ENCODE measurements at places on chromosomes 7 and 10.
A peak's percentile ranks its signal among the peaks of the same experiment; 100 is the strongest.

DNA sequence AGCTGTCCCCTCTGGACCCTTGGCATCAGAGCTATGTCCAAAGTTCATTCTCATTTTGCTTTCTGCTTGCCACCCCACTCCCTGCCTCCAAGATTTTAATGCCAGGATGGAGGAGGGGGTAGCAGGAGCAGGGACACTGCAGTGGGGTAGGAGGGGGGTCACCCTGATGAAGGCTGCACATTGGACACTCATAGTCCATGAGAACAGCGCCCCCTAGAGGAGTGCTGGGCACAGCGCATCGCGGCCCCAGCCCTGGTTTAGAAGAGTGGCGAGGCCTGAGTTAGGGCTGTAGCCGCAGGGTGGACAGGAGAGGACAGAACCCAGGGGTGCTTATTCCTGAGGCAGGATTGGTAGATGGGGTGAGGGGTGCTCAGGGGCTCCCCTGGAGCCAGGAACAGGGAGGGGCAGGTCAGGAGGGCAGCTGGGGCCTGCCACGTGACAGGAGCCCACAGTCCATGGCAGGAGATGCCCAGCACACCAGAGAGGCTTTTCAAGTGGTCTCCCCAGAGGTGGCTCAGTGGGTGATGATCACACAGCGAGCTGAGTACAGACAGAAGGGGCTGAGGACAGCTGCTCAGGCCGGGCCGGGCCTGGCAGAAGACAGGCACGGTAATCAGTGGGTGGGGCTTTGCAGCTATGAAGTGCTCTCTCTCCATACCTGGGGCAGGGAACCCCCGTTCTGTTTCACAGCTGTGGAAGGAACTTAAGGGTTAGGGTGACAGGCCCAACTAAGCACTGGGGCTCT is 71.4 kb downstream of the NEURL1 start:
- DNase-seq, result peak; percentile 80

DNA sequence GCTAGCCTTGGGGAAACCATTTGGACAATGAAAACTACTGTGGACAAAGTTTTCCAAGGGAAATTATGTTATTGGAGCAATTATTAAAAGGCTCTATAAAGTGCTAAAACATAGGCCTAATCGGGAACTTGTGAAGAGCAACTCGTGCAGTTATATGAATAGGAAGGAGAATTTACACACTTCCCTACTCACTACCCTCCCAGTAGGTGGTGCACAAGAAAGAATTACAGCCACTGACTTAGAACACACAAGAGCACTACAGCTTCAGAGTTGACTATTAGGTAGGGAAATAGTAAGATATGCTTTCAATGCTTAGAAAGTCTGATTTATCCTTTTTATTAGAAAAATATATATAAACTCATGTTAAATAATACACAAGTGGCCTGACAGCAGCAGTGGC is 47.2 kb downstream of the GSAP start:
- no peak for DNase-seq

- no peak for DNase-seq
Measured at GRCh38 chr10:82282782-82283456, 407.9 kb downstream of the NRG3 start.

DNA sequence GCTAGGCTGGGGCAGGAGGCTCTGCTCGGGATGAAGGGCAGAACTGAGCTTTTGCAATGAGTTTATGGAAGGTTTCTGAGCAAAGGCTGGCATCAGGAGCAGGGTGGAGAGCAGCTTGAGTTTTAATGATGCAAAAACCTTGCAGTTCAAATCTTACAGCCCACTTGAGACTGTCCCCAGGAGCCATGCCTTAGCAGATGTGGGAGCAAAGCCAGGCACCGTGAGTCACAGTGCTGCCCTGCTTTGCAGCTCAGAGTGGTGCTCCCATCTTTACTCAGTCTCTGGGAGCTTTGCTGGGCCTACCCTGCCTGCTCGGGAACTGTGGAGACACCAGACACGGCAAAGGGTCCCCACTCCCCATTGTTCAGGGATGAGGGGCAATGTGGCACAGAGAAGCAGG is 122.4 kb upstream of the NPS start:
- no peak for DNase-seq

DNA sequence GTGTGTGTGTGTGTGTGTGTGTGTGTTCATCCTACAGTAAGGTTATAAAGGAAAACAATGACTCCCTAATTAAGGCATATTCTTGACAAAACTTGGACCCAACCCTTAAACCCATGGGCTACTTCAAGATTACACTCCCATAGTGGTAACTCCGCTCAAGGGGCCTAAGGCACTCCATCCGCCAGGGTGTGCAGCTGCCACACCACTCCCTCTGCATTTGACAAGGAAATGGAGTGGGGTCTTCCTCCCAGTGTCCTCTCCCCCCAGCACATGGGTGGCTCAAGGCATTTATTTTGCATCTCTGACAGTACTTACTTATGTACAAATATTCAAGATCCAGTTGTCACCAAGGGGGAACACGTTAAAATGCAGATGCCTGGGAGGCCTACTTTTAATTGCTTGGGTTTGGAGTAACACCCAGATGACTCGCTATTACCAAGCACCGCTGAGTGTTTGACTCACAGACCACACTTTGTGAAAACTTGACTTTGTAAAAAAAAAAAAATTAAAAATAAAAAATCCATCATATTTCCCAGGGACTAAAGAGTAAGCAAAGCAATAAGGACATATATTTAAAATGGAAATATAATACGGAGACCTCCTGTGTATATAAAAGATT is 53.0 kb upstream of the AGR3 start:
- DNase-seq, result no peak

- no peak for DNase-seq
Measured at GRCh38 chr7:24800073-24800472, 42.8 kb upstream of the GSDME start.

GRCh38 chr7:138981332-138982203 is at the start of gene KIAA1549:
Gene KIAA1549, minus strand, starts transcription at chr7:138981389. Its CDS starts 120 bp downstream, at chr7:138981269.
- peak; percentile 85 for DNase-seq

GRCh38 chr10:60714233-60714632 is 64.0 kb upstream of the CDK1 start:
- no peak for DNase-seq

DNA sequence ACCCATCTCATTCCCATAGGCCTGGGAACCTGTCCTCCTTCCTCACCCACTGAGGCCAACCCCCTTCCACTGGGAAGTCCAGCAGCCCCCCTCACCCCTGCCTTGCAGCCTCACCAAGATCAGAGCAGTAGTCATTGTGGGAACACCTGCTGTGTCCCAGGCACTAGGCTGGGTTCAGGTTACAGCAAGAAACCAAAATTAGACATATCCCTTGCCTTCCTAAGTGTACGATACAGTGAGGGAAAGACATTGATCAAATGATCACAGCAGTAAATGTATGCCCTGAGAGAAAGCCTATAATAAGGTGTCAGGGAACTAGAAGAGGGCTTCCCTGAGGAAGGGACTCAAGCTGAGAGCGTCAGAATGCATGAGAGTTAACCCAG is 17.0 kb upstream of the C10orf105 start:
- DNase-seq, result no peak

GRCh38 chr7:154638286-154638685 is 364.6 kb downstream of the PAXIP1 start:
- no peak for DNase-seq

- DNase-seq, result no peak
Measured at GRCh38 chr7:147759327-147759943, 831.1 kb upstream of the C7orf33 start.

DNA sequence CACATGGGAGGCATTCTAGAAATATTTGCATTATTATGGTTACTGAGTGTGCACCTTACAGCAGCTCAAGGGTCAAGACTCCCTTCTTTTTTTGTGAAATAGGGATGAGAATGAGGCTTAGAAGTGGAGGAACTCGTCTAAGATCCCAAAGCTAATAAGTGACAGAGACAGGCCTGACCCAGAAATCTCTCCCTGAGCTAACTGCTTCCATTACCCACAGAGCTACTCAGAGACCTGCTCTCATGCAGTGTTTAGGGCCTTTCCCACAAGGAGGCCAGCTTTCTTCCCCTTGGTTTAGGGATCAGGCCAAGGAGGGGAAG is 301.7 kb downstream of the RPS24 start:
- DNase-seq, result no peak

GRCh38 chr7:929311-929711 is 25.2 kb downstream of the ADAP1 start:
- no peak for DNase-seq

GRCh38 chr10:91220194-91220953 is at the start of gene PCGF5:
Gene PCGF5, plus strand, starts transcription at chr10:91220663. Its CDS starts 2,209 bp downstream, at chr10:91222872.
- peak; percentile 94 for DNase-seq

GRCh38 chr10:128286141-128286761 is 160.0 kb upstream of the MKI67 start:
- DNase-seq, result no peak

- no peak for DNase-seq
Measured at GRCh38 chr10:33416209-33416608, 81.7 kb upstream of the NRP1 start.

DNA sequence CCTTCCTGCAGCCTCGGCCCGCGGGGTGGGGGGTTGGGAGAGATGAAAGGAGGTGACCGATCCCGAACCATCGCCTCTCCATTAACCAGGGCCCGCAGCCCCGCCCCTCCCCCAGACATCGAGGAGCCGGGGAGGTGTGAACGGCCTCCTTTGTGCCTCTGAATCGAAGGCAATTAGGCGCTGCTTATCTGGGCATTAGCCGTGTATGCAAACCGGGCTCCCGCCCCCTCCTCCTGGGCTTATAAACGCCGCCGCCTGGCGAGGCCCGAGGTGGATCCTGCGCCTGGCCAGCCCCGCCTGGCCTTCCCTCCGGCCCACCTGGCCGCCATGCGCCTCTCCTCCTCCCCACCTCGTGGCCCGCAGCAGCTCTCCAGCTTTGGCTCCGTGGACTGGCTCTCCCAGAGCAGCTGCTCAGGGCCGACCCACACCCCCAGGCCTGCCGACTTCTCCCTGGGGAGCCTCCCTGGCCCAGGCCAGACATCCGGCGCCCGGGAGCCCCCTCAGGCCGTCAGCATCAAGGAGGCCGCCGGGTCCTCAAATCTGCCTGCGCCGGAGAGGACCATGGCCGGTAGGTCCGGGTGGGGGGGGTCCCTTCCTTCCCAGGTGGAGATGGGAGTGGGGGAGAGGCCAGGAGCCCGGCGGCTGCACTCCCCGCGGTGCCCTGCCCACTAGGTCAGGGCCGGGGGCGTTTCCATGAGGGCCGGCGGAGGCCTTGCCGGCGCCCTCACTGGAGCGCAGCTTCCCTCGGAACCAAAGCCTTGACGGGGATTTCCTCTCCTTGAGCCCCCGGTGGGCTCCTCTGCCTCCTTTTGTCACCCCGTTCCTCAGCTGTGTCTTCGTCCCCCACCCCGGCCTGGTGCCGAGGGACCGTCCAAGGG is at the start of gene VENTX:
VENTX (plus strand) TSS at position 268 of the 878 bp plus-strand sequence; CDS start at position 328, 60 bp downstream.
- DNase-seq, result peak; percentile 72

DNA sequence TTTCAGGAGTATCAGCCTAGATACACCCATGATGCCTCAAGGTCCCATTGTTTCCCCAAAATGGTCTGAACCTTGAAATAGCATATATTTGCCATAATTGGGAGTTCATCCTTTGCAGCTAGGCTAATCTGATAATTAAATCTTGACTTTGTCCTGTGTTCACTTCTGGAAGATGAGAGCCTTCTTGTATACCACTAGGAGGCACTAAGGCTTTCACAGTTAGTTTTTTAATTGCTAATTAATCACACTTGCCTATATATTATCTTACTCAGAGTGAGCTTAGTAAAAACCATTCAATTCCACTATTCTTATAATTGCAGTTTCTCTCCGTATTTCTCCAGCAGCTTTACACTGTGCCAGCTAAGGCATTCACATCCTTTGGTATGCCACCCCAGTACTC is 48.7 kb upstream of the MAGI2 start:
- no peak for DNase-seq

DNA sequence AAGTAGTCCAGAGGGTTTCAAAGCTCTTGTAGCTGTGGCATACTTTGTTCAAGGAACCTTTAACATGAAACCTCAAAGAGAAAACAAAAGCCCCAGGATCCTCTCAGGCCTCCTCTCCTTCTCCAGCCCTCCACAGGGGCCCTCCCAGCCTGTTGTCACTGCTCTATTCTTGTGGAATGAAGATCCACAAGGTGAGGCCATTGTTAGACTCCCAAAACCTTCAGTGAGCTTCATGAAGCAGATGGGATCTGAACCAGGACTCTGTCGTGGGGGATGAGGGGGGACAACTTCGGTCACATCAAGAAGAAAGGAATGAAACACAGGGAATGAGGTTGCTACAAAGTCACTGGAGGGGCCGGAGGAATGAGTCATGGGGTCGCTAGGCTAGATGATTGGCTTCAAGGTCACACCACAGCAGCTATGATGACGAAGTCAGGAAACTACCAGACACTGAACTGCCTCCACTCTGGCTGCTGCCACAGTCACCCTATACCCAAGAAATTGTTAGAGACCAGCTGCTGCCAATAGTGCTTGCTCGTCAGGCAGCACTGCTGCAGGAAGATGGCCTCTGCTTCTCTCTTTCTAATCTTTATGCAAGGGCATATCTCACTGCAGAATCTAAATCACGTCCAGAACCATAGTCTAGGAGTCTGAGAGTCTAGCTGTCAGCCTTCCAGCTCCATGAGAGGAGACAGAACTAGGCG is 208.8 kb downstream of the HIBADH start:
- no peak for DNase-seq

GRCh38 chr7:111873963-111874690 is 311.8 kb upstream of the IMMP2L start:
- no peak for DNase-seq

- no peak for DNase-seq
Measured at GRCh38 chr7:136278057-136278456, 300.9 kb upstream of the MTPN start.

GRCh38 chr7:151491859-151492258 is 27.8 kb downstream of the RHEB start:
- no peak for DNase-seq

- DNase-seq, result peak; percentile 81
Measured at GRCh38 chr10:48981310-48981907, 41.8 kb upstream of the LRRC18 start.

- no peak for DNase-seq
Measured at GRCh38 chr10:15046626-15047025, 2.9 kb downstream of the OLAH start.

DNA sequence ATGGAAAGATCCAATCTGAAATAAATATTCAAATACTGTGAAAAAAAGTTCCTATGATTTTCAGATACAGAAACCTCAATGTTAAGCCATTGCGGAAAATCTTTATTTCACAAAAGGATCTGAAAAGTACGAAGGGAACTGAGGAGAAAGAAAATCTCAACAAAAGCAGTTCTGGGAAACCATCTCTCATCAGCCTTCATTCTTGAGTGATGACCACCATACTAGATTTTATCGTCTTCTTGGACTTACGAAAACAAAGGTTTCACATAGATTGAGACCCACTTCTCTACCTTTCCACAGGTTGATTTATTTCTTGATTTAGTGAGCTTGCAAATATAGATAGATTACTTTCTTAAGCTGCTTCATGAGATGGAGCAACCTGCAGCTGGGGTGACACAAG is 293.4 kb upstream of the LYZL1 start:
- DNase-seq, result no peak
